NCI-H2171 treated with DMSO at 0.1 percent for 48 hours (cell line): ENCODE measurements at places on chromosomes 1 and 21.

- DNase-seq = no peak
Measured at GRCh38 chr1:99758073-99758511, 8.3 kb downstream of the FRRS1 start.

DNA sequence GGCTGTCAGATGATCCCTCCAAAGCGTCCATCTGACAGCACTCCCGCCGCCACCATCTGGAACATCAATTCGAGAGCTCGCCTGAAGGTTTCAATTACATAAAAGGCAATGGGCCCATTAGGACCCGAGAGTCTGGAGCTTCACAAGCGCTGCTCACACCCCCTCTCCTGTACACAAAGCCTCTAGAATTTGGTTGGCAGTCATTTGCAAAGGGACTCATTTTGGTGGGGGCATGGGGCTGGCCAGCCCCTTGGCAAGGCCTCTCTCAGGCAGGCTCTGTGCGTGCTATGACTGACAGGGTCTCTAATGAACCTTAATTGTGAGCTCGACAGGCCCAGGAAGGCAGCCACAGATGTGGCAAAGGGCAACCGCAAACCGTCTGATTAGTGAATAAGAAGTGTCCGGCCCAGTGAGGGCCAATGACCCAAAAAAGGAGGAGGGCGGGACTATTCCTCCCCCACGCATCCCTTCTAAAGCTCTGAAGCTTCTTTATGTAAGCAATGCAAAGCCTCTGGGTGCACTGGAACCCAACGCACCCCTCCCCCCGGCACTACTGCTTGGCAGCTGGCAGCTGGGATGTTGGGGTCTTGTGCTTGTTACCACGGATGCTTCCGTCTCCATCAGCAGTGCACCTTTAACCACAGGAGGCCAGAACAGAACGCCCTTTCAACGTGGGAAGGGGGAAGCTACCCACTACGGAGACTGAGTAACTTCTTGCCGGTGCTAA, 79.4 kb downstream of the CAPZB start:
- DNase-seq = peak; percentile 97

DNA sequence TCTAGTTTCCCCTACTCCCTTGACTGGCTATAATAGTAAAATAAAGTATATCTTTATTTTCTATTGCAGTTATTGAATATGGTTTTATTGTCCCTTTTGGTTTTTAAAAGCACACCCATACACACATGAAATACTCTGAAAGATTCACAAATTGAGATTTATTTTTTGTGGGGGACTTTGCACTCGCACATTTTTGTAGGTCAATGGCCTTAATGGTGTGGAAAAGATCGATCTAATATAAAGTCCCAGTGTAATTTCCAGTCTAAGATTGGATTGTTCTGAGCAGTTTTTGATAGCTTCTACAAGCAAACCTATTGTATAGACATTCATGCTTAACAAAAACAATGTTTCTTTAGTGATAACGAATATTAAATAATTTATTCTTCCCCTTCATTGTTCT, 59.5 kb upstream of the INSL5 start:
- no peak for DNase-seq

- DNase-seq = no peak
Measured at GRCh38 chr1:193260896-193261295, 74.5 kb upstream of the B3GALT2 start.

- no peak for DNase-seq
Measured at GRCh38 chr1:235710687-235711086, 61.1 kb upstream of the GNG4 start.

- DNase-seq = no peak
Measured at GRCh38 chr1:245212221-245212710, 57.5 kb downstream of the KIF26B start.

DNA sequence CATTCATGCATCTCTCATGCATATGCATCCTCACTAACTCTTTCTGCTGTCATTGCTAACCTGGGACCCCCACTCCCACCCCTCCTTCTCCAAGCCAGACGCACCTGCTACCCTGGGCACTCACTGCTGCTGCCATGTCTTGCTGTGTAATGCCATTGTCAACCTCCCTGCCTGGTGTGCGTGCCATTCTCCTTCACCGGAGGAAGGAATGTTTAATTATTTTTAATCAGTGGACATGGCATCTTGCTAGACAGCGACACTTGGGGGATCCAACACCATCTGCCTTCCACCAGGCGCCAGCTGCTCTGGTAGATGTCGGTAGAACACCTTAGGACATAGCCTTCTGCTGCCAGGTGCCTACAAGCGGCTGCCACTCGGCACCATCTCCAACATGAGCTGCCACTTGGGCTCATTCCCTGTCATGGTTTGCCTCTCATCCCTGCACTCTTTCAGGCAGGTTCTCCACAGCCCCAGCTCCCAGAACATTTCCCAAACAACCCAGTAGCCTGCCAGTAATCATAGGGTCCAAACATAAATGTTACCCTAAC, 306.9 kb downstream of the TTLL7 start:
- DNase-seq = no peak

- DNase-seq = no peak
Measured at GRCh38 chr1:56359056-56359455, 220.3 kb downstream of the PLPP3 start.

DNA sequence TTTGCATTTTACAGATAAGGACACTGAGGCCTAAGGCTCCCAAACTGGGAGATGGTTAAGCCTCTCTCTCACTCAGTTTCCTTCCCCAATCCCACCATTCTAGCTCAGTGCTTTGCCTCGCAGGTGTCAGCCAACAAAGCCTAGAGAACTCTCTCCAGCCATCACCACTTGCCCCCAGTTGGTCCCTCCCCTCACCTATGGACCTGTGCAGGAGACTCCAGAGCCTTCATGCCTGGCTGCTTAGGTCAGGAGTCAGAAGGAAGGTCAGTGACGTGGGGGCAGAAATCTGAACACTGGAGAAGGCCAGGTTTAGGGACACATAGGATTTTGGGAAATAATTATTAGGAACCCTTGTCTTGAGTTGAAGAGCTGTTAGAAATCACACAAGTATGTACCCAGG, 295.3 kb downstream of the PTPRU start:
- no peak for DNase-seq

GRCh38 chr21:38667291-38667870, 138.3 kb upstream of the ETS2 start:
- no peak for DNase-seq

DNA sequence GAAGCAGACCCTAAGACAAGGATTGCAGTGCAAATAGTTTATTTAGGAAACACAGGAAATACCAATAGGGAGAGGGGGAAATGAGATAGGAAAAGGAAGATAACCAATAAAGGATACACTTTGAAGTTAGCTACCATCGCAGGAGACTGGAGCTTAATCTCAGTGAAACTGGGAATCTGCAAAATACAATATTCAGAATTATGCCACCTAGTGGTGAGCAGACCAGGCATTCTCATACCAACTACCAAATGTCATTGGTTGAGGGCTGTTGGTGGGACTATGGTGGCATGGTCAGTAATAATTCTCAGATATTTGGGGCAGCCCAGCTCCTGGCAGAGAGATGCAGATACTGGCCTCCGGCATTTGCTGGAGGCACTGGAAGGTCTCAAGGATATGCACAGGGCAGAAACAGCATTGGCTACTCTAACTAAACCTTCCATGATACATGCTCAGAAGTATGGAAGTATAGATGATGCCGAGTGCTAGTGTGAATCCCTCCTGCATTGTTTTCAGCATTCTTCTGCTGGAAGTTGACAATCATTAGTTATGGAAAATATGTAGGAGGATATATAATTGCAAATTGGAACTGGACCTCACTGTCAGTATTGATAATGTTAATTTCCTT, 11.8 kb upstream of the ZFP69B start:
- DNase-seq = no peak

DNA sequence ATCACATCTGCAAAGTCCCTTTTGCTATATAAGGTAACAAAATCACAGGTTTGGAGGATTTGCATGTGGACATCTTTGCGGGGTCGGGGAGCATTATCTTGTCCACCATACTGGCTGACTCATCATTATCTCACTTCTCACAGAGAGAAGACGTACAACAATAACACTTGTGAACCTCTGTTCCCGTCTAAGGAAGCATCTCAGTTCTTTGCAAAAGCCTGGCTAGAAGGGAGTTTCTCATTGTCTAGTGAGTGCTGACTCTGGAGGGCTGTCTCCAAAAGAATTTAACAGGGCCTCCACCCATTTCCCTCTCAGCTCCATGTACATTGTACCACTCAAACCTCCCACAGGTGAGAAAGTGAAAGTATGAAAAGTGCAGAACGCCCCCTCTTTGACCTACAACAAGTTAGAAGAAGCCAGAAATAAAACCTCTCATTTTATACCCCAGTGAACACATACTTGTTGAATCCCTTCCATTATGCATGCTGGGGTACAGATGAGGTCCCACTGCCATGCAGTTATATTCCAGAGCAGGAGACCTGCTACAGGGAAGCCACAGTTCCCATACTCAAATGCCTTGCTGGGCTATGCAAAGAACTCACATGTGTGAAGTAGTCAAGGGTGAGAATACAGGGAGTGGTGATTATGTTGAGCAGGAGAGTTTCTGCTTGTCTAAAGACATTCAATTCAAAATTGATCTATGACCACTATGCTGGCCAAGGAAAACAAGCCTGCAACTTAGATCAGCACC, 121.7 kb upstream of the PRDX6 start:
- DNase-seq = no peak

- peak; percentile 64 for DNase-seq
Measured at GRCh38 chr1:40858856-40859416, 3.2 kb downstream of the CITED4 start.

- DNase-seq = no peak
Measured at GRCh38 chr1:169089776-169090175, 16.7 kb upstream of the ATP1B1 start.

GRCh38 chr1:239707615-239708014, 321.2 kb downstream of the CHRM3 start:
- DNase-seq = no peak

DNA sequence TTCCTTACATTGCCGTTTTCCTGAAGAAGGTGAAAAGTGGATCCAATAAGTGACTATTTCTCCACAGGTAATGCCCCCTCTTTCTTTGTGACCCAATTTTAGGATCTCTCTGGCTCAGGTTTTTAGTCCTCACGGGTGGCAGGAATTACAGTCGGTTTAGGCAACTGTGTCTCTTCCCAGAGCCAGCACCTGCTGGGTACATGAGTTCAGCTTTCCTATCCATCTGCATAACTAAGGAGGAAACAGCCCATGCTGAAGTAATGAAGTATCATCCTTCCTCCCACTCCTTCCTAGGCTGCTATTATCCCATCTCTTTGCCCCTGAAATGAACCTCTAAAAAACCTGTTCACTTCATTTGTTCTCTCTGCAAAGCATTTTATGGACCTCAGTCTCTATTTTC, 544.6 kb downstream of the NEGR1 start:
- peak; percentile 35 for DNase-seq

GRCh38 chr1:207346513-207346912, 25.0 kb downstream of the CD55 start:
- DNase-seq = no peak

DNA sequence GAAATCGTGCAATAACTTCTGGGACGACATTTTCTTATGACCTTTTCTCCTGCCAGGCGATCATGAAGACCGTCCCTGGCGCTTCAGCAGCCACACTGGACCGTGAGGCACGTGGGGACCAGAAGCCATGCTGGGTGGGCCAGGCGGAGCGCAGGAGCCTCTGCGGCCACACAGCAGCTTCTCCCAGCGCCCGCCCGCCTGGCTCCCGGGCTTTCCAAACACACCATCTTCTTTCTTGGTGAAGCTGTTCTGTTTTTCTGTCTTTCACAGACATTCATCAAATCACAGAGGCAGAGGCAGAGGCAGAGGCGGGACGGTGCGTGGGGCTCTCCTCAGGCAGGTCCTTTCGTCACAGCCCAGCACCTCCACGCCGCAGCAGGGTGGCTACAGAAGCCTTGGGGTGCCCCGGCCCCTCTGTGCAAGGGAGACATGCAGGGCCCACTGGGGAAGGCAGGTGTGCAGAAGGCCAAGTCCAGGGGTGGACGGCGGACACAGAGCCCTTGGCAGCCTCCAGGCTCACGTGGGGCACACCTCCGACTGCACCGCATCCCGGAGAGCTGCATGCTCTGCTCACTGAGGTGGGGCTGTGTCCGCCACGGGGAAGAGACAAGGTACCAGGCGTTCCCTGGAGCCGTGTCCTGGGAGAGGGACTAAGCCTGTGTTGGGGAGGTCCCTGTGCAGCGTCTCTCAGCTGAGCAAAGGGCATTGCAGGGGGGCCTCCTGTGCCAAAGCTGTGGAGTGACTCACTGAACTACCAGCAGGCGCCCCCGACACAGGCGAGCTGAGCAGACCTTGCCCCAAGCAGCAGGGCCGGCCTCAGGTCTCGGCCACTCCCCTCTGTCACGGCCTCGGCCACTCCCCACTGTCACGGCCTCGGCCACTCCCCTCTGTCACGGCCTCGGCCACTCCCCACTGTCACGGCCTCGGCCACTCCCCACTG, 2.6 kb upstream of the TMEM240 start:
- no peak for DNase-seq

DNA sequence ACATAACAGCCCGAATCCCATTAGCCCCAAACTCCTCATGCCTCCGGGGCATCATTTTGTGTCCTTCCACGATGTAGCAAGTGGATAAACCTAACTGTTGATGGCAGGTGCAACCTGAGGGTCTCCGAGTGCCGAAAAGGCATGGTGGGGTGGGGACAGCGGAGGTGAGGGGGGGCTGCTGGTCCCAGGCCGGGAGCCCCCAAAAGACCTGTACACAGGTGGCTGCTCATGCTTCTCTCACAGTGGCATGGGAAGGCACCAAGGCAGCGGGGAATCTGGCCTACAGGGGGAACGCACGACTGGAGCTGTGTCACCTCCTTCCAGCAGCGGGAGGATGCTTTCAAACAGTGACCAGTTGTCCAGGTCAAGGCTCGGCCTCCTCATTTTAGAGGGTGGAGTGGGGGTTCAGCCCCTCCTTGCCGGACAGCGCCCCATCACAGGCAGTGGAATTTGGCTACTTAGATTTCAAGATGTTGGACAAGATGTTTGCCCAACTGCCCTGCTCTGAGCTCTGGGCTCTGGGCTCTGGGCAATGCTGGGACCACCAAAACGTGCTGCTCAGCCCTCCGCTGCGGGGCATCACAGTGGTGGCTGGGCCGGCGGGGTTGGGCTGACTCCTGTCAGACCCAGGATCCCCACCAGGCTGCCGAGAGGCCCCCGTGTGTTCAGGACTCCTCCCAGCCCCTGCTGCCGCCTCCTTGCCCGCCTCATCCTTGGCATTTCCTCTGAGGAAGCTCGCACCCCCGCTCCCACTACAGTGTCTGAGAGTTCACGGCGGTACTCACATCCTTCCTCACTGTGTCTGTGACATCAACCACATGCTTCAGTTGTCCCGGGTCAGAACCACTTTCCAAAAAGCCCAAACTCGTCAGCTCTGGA, 7.6 kb downstream of the DNMT3L start:
- DNase-seq = no peak

- no peak for DNase-seq
Measured at GRCh38 chr1:189678779-189679178, 798.9 kb downstream of the BRINP3 start.

DNA sequence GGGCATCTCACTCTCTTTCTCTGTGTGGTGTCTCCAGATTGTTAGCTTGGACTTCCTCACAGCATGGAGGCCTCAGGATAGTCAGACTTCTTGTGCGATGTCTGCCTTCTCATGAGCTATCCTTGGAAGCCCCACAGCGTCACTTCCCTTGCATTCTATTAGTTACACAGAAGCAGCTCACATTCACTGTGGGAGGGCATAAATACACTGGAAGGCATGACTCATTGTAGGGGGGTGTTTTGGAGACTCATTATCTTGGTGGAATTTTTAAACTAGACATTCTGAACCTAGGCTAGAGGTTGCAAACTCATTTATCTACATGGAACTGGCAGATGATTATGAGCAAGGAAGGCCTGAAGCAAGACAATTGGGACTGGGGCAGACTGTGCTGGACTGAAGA, 21.4 kb upstream of the FASLG start:
- DNase-seq = no peak
